NCI-H748 treated with DMSO at 0.1 percent for 48 hours (cell line): ENCODE measurements at places on chromosomes 3 and 15.

- DNase-seq, result no peak
Measured at GRCh38 chr3:114496021-114496434, 202.2 kb downstream of the TIGIT start.

GRCh38 chr3:100386437-100387074 lies 14.3 kb downstream of the TOMM70 start:
- DNase-seq, result no peak

DNA sequence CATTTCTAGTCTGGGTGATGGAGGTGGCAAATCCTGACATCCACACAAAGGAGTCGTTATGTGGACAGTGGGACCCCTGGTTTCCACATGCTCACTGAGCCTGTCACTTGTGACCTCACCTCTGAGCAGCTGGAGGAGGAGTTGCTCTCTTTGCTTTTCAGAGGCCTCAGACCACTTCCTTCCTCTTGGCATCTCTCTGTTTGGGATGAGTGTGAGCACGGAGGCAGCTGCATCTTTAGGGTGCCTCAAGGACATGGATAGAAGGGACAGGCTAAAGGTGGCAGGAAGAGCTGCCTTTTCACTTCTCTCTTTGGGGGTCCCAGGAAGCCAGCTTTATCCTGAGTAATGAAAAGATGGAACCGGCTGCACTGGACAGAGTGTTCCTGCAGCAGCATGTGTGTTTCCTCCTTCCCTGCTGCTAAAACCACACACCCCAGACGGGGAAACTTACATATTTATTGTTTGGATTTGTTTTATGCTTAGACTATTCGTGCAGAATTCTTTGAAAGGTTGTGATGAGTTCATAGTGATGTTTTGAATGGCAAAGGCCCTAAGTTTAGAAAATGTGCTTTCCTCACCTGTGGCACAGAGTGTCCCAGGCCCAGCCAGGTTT lies 31.8 kb downstream of the GPR171 start:
- DNase-seq, result no peak

GRCh38 chr3:123660900-123661299 lies 76.0 kb upstream of the HACD2 start:
- no peak for DNase-seq

DNA sequence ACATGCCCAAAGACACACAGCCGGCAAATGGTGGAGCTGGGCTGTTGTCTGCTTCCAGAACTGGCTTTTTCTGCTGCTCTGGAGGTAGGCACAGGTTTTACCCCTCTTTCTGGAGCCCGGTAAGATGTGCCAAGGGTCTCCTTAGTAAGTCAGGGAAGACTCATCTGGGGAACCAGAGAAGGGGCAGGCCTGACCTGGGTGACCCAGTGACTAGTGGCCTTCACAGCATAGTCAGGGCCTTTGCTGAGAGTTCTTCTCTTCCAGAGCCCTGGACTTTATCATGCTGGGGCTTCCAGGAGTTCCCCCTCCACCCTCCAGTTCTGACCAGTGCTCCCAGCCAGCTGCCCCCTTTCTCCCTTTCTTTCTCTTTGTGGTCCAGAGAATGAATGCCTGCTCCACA lies 3.2 kb downstream of the CD276 start:
- no peak for DNase-seq

DNA sequence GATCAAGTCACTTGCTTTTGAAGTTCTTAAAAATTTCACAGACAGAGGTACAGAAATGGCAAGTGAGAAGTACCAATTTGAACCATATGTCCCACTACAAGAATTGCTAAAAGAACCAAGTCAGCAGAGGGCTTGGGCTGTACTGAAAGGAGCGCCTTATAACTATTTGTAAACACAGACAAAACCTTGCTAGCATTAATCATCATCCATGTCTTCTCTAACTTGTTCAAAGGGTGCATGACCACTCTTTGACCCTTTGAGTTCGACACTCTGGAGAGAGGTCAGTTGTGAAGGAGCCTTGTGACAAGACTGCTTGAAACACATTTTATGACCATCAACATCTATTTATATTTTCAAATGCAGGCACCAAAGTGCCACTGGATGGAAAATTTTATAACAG lies 191.7 kb downstream of the PDZRN3 start:
- DNase-seq, result no peak

DNA sequence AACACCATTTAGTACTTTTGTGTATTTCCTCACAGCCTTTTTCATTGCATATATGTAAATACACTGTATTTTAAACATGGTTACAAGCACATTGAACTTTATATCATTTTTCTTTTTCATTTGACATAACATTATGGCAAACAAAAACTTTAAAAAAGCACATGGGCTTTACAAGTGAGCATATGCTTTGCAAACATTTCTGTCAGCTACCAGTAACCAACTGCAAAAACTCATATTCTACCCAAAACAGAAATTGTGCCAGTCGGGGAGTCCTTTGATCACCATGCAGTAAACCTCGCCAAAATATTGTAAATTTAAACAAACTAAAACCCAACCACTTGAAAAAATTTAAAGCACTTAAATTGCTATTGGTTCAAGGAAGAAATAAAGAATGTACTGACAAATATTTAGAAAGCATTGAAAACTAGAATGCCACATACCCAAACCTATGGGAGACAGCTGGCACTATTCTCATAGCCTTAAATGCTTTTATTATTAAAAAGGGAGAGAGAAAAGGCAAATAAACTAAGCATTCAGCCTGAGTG lies 24.4 kb downstream of the ZNF710 start:
- no peak for DNase-seq

DNA sequence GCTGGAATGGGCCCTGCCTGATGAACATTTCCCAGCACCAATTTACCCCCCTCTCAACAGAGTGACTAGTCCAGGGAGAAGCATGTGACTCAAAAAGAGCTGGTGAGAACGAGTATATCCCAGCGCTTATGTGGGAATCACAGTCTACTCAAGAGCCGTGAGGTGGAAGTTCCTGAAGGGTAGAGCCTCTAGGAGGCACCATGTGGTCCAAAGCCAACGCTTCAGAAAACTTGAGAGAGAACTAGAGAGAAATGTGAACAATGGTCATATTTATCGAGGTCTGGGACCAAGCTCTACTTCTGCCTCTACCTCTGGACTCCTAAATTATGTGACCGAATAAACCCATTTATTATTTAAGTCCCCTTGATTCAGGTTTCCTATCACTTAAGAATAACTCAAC lies 111.0 kb upstream of the RAP2B start:
- no peak for DNase-seq

DNA sequence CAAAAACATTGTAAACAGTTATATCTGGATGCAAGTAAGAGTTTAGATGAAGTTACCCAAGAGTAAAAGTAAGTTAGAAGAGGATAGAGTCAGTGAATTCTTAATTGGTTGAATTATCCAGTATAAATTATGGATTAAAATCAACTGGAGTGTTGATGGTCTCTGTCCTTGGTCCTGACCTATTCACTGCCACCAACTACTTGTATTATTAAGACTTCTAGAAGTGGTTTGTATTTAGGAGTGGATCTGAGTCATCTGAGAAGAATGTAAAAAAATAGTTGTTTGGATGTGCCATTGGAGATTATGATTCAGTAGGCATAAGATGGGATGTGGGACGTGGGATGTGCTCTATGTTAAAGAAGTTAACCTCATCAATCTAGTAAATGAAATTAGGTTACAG lies 86.4 kb downstream of the SYNPR start:
- DNase-seq, result no peak

DNA sequence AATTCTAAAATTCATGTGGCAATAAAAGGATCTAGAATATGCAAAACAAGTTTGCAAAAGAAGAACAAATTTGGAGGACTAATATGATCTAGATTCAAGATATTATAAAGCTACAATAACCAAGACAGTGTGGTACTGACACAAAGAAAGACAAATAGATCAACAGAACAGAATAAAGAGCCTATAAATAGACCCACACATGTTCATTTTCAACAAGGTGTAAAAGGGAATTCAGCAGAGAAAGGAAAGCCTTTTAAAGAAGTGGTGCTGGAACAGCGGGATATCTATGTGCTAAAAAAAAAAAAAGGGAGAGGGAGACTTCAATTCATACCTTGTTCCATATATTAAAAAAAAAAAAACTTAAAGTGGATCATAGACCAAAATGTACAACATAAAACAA lies 149.0 kb downstream of the WDR76 start:
- no peak for DNase-seq

- no peak for DNase-seq
Measured at GRCh38 chr3:190496859-190497258, 17.0 kb upstream of the IL1RAP start.

GRCh38 chr15:44207643-44208042 lies 12.6 kb upstream of the FRMD5 start:
- no peak for DNase-seq

GRCh38 chr15:60720493-60721256 lies 241.7 kb upstream of the ICE2 start:
- no peak for DNase-seq

GRCh38 chr15:87312221-87312620 lies 944.3 kb downstream of the NTRK3 start:
- DNase-seq, result no peak

- DNase-seq, result no peak
Measured at GRCh38 chr3:62114763-62115162, 258.6 kb downstream of the FEZF2 start.

- no peak for DNase-seq
Measured at GRCh38 chr3:186930143-186930640, at the start of gene ST6GAL1. ST6GAL1 (plus strand) TSS chr3:186930526; CDS start chr3:187042704, 112,178 bp downstream.

DNA sequence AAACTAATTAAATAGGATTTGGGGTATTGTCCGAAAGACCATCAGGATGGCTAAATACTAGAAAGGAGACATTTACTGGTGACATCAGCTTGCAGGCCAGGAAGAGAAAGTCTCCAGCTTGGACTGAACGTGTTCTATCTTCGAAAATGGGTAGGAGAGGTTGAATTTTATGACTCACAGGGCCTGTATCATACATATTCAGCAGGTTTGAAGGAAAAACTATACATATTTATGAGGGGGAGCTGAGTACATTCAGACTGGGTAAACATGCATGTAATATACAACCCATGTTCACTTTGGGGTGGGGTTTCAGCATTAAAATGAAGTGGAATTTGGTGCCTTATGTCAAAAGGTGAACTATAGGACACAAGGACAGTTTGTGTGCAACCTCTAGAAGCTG lies 129.3 kb upstream of the CRBN start:
- DNase-seq, result no peak

GRCh38 chr15:66167854-66168253 lies 85.7 kb downstream of the MEGF11 start:
- DNase-seq, result no peak

DNA sequence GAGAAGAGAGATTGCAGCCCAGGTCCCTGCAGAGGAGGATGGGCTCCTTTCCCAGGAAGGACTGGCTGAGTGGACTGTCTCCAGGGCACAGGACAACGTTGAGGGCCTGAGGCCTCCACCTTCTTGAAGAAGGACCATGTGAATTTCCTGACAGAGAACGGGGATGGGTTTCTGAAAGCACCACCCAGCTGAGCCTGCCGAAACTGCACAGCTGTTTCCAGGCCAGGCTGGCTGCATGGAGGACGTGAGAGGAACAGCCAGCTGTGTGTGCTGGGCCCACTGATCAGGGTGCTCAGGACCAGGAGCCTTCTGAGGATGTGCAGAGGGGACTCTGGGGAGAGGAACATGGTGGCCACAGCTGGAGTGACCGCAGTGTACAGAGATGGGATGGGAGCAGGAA lies 39.2 kb downstream of the HMCES start:
- no peak for DNase-seq

DNA sequence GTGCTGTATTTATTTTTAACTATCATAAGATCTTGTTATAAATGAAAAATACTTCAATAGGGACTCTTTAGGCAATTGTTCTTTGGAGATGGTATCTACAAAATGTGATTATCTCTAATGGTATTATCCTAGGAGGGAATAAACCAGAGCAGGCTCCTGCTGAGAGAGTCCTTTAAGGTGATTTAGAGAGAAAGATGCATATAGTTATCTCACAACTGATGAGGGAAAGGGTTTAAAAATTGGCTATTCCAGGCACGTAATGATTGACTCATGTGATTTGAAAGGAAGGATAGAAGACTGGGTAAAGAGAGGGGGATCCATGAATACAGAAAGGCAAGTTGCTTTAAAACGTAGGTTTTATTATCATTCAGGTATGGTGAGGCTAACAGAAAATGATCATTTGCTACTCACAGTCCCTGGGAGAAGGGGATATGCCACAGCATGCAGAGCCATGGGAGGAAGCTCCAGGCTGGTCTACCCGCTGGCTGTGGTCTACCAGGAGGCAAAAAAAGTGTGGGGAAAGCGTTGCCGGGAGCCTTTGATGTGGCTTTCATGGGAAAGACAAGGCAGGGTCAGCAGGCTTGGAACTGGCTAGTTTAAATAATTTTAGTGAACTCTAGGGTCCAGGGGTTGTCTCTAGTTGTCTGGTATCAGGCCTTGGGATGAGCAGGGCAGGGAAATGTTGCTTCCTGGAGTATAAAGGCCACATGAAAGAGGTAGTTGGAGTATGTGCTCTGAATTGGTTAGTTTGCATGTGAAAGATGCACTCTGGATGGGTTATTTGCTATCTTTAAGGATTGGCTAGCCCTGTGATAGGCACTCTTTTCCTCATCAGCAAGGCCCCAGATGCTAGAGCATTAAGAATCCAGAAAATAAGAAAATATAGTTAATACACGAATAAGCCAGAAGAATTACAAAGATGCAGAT lies 798.4 kb upstream of the GRM7 start:
- no peak for DNase-seq

GRCh38 chr15:26790118-26790517 lies 17.3 kb upstream of the GABRB3 start:
- DNase-seq, result no peak

GRCh38 chr3:187735837-187736236 lies 9.4 kb downstream of the BCL6 start:
- DNase-seq, result no peak

DNA sequence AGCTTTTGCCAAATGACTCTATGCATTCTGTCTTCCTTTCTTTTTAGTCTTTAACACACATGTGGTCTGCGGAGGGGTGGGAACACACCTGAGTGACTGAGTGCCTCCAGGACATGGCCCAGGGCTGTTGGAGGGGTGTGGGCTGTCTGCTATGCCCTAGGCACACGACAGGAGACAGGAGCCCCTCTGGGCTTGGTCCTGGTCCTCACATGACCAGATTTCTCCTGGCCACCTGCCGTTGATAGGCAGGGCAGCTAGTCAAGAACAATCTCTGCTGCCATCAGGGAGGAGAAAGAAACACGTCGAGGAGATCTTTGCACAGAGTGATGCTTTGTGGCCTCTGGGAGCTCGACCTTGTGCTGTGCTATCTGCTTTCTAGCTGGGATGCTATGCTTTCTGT lies 176.6 kb downstream of the KLF13 start:
- DNase-seq, result no peak

DNA sequence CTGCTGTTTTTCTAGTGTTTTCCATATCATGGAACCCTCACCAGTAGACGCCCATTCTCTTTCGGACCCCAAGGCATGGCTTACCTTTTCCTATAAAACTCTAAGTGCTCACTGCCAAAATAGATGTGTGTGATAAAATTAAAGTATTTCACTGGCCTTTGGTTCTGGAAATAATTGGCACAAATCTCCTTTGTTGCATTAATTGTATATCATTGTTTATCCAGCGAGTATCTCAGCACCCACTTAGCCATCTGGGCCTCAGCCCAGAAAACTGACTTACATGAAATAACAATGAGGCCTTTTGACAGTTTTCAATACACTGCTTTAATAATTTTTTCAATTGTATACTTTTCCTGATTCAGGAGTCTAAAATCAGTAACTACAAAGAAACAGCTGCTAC lies 105.1 kb downstream of the MECOM start:
- no peak for DNase-seq
